Brain (organoid and tissue), 16 donors: ENCODE measurements at places on chromosomes 16 and 17.
A peak's percentile ranks its signal among the peaks of the same experiment; 100 is the strongest.

- DNase-seq: no peak
Observed at GRCh38 chr17:336110-337021, 16.2 kb downstream of the RPH3AL start.

GRCh38 chr17:7243453-7243729 is 1.1 kb upstream of the GABARAP start:
- DNase-seq: no peak

- DNase-seq: no peak
Observed at GRCh38 chr16:84003038-84003437, 35.0 kb downstream of the NECAB2 start.

DNA sequence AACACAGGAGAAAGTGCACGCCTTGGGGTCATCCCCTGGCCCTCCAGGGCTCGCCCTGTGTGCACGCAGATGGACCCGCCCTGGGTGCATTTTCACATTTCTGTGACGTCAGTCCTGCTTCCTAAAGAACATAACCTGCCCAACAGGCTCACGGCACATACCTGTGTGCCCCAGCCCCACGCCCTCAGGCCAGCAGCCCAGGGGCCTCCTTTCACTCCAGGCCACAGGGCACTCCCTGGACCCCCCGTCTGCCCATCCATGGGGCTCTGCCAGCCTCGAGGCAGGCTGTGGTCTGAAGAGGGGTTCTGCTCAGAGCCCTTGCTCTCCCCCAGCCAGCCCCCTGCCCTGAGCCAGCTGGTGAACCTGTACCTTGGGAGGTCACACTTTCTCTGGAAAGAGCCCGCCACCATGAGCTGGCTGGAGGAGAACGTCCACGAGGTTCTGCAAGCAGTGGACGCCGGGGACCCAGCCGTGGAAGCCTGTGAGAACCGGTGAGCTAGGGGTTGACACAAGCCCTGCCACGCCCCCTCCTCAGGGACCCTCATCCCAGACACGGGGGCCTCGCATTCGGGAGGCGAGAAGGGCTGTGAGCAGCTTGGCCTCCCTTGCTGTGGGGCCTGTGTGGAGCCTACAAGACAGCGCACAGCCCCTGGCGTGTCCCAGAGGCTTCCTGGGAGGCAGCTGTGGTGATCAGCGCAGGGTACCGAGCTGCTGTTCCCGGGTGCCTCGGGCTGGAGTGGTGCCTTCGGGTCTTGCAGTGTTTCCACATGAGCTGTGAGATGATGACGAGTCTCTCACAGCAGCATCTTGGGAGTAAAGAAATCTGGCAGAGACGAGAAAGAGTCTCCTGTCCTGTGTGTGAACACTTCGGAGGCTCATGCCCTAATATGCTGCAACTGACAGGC is 13.8 kb upstream of the MC1R start:
- DNase-seq: no peak

DNA sequence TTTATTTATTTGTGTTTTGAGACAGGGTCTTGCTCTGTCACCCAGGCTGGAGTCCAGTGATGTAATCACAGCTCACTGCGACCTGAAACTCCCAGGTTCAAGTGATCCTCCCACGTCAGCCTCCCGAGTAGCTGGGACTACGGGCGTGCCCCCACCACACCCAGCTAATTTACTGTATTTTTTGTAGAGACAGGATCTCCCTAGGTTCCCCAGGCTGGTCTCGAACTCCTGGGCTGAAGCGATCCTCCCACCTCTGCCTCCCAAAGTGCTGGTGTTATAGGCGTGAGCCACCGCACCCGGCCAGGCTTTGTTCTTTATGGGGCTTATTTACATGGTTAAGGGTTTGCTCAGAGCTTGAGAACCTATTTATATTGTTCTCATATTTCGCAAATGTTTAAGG is 5.8 kb upstream of the MEIOB start:
- no peak for DNase-seq

DNA sequence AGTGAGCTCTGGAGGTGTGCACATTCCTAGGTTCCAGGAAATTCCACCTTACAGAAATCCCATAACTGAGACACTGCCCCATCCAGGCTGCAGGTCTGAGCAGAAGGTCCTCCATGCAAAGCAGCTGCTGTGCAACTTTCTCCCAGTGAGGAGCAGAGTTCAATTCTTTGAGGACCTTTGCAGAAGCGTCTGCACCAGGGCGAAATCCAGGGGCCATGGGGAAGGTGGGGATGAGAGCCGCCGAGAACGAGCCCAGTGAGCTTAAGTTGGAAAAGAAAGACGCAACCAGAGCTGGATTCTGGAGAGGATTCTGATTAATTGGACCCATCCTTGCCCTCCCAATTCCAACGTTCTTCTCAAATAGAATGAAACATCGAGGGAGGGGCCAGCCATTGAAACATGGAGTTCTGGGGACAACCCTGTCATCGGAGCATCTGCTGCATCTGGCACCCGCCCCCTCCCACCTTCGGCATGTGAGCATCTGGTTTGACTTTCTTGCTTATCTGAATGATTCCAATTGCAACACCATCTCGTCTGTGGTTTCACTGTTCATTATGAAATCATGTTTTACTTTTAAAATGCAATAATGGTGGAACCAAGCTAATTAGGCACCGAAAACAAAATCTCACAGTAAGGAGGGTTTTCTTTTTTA is 190.6 kb upstream of the FOXF1 start:
- no peak for DNase-seq

- peak; percentile 57 for DNase-seq
Observed at GRCh38 chr17:57284984-57285646, 28.8 kb downstream of the MSI2 start.

- DNase-seq: no peak
Observed at GRCh38 chr17:15169676-15170075, 95.5 kb downstream of the PMP22 start.

DNA sequence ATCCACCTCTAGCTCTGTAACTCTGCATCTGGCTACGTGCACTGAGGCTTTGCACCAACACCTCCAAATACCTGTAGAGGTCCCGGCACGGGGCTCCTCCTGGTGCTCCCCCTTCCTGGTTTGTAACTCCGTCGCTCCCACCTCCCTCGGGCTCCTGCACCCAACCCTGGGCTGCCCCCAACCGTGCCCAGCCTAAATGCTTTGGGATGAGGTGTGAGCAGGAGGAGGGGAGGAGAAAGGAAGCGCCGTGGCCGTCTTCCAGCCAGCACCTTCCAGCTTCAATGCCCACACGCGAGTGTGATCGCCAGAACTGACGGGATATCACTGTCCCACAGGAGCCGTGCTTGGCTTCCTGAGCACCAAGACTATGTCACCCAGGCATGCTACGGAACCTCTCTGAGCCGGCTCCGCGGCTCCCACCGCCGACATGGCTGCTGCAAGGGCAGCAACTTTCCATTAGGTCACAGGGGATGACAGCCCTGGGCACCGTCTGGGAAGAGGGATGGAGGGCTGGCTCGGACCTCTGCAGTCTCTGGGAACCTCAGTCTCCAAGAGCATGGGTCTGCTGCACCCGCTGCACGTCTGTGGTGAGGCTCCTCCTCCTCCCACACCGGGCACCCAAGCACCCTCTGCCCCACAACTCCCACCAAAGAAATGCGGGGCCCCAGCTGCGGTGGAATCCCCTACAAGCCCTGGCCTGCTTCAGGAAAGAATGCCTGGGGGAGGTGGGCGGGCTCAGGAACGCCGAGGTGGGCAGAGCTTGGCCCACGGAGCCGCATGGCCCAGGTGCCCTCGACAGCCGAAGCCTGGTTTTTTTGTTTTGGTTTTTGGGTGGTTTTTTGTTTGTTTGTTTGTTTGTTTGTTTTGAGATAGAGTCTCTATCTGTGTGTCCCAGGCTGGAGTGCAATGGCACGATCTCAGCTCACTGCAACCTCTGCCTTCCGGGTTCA is 6.4 kb upstream of the SLC38A10 start:
- no peak for DNase-seq

DNA sequence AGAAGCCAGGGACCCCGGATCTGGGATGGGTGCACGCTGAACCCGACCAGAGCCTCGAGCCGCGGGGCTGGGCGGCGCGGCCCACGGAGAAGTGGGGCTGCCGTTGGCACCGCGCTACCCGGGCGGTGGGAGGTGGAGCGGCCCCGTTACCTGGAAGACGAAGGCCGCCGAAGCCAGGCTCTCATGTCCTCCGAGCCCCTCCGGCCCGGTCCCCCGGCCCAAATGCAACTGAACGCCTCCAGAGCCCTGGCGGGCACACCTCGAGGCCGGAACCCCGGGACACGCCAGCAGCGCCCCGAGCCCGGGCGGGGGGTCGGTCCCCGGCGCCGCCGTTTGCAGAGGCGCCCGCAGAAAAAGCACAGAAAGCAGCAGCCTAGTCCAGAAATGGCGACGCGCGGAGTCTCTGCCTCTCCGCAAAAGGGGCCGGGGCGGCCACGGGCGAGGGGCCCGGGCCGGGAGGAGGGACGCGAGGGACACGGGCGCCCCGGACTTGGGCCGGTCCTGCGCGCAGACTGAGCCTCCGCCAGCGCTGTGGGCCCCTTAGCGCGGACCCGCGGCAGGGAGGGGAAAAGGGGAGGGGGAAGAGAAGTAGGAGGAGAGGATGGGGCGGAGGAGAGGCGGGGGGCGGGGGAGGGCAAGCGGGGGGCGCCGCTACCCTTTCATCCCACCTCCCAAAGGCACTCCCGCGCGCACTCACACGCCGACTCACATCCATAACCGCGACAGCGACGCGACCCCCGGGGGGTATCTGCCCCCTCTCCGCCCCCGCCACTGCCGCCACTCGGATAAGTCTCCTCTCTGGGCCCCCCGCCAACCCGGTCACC is 1.4 kb downstream of the AXIN2 start:
- peak; percentile 81 for DNase-seq

DNA sequence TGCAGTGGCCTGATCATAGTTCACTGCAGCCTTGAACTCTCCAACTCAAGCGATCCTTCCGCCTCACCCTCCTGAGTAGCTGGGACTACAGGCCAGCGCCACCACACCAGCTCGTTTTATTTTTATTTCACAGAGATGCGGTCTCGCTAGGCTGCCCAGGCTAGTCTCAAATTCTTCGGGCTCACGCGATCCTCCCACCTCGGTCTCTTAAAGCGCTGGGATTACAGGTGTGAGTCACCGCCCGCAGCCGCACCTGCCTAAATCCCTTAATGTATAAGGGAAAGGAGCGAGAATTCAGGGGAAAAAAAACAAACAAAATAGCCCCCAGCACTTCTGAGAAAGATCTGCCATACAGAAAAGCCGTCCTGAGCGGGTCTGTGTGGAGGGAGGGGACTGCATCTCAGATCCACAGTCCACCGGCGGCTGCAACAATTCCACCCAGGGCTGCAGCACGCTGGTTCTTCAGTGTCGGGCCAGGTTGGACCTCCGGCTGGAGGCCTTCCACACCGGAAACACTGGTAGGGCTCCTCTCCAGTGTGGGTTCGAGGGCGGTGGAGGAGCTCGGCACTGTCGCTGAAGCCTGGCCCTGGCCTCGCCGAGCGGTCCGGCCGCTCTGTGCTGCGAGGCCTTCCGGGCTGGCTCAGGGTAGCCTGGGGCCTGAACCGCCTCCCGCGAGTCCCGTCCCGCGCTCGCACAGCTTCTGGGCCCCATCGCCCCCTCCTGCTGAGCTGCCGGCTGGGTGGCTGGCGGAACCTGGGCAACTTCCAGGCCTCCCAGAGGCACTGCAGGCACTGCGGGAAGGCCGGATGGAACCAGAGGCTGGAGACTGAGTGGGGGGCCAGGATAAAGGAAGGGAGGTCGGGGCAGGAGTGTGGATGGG is 7.0 kb downstream of the ZNF843 start:
- DNase-seq: no peak

GRCh38 chr17:77428749-77429368 is 288.1 kb downstream of the SEC14L1 start:
- DNase-seq: no peak

DNA sequence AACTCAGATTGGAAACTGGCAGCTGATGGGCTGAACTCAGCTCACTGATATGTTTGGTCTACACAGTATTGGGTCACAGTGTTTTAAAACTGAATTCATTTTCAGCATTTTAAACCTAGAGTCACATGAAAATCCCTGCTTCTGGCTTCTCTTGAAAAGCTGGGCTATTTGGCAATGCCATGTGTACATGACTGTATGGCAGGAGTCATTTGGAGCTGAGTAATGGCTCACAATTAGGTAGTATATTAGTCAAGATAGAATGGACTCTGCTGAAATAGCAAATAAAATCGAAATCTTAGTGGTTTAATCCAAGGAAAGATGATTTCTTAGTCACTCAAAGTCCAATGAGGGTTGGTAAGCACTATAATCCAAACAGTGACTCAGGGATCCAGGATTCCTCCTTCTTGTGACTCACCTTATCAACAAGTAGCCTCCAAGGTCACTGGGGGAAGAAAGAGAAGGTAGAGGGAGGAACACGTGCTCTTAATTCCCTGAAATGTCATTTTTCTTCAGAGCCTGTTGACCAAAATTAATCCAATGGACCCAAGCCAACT is 13.9 kb upstream of the PMP22 start:
- DNase-seq: no peak

GRCh38 chr17:13931111-13931526 is 138.2 kb upstream of the COX10 start:
- DNase-seq: no peak

DNA sequence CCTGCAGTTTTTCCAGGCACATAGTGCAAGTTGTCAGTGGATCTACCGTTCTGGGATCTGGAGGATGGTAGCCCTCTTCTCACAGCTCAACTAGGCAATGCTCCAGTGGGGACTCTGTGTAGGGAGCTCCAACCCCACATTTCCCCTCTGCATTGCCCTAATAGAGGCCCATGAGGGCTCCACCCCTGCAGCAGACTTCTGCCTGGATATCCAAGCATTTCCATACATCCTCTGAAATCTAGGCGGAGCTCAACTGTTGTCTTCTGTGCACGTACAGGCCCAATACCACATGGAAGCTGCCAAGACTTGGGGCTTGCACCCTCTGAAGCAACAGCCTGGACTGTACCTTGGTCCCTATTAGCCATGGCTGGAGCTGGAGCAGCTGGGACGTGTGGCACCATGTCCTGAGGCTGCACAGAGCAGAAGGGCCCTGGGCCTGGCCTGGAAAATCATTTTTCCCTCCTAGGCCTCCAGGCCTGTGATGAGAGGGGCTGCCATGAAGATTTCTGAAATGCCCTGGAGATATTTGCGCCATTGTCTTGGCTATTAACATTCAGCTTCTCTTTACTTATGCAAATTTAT is 10.9 kb upstream of the MILR1 start:
- no peak for DNase-seq

DNA sequence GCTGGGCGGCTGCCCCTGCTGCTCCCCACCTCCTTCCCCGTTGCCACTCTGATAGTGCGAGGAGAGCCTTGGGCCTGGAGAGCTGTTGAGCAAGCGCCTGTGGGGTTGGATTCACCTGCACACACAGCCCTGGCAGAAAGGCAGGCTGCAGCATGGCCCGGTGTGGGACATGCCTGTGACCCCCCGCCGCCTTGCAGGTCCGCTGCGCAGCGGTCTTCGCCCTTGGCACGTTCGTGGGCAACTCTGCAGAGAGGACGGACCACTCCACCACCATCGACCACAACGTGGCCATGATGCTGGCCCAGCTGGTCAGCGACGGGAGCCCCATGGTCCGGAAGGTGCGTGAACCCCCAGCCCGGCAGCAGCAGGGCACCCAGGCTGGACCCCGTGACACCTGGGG is 106.8 kb upstream of the CHMP6 start:
- DNase-seq: no peak
